DMS153 (cell line): ENCODE measurements at places on chromosomes 2 and 18.

DNA sequence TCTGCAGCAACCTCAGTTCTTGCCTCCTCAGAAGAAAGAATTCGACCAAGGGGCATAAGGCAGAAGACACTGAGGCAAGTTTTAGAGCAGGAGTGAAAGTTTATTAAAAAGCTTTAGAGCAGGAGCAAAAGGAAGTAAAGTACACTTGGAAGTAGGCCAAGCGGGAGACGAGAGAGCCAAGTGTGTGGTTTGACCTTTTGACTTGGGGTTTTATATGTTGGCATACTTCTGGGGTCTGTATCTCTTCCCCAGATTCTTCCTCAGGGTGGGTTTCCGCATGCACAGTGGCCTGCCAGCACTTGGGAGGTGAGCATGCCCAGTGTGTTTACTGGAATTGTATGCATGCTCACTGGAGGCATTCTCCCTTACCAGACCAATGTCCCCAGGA, 59.3 kb upstream of the ANKRD44 start:
- DNase-seq = no peak

DNA sequence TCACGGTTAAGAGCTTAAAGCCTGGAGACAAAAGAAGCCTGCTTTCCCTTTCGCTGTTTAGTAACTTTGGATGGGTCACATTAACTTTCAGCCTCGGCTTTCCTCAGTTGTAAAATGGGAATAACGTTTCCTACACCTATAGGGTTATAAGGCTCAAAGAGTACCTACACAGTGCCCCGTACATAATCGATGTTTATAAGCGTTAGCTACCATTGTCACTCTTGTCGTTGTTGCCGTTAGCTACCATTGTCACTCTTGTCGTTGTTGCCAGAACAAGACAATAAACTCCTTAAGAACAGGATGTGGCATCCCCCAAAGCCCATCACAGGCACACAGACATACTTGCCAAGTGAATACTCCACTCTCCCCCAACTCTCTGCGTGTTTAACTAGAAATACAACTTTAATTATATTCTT, 901 bp upstream of the MFSD6 start:
- peak; percentile 60 for DNase-seq

- no peak for DNase-seq
These were observed 155.3 kb downstream of the RTP5 start for GRCh38 chr2:242024751-242025355.

DNA sequence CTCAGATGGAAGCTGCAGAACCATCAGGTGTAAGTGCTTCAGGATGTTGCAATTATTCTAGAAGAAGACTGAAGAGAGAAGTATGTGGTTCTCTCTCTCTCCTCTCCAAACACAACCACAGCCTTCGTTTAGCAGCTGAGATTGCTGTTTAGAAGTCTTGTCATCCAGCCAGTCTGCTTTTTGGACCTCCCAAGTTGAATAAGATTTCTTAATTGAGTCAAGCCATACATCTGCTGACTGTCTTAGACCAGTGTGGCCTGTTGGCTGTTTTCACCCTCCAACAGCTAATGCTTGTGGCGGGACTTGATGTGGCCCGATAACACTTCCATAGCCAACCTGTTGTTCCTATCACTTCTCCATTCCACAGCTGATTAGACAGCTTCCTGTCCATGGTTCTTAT, 91.3 kb upstream of the TMEM17 start:
- DNase-seq = no peak

GRCh38 chr2:36380624-36381481, 25.3 kb downstream of the CRIM1 start:
- no peak for DNase-seq

GRCh38 chr2:24432121-24432520, 58.9 kb upstream of the NCOA1 start:
- DNase-seq = no peak

GRCh38 chr2:120441351-120441700, 95.4 kb downstream of the INHBB start:
- DNase-seq = no peak

DNA sequence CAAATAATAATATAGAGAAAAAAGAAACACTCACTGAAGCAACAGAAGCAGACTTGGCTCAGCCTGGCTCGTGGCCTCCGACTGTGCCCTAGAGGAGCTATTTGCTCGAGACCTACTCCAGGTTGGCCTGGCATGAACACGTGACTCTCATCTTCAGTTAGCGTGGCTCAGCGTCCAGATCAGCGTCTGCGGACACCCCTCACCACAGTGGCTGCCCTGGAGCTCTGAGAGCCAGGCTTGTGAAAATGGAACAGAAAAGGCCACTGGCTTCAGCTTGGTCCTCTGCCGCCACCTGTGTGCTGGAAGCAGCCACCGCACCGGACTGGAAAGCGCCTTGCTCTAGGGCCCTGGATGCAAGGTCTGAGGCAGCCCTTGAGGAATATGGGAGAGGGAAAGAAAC, 1184.0 kb upstream of the GYPC start:
- DNase-seq = no peak

DNA sequence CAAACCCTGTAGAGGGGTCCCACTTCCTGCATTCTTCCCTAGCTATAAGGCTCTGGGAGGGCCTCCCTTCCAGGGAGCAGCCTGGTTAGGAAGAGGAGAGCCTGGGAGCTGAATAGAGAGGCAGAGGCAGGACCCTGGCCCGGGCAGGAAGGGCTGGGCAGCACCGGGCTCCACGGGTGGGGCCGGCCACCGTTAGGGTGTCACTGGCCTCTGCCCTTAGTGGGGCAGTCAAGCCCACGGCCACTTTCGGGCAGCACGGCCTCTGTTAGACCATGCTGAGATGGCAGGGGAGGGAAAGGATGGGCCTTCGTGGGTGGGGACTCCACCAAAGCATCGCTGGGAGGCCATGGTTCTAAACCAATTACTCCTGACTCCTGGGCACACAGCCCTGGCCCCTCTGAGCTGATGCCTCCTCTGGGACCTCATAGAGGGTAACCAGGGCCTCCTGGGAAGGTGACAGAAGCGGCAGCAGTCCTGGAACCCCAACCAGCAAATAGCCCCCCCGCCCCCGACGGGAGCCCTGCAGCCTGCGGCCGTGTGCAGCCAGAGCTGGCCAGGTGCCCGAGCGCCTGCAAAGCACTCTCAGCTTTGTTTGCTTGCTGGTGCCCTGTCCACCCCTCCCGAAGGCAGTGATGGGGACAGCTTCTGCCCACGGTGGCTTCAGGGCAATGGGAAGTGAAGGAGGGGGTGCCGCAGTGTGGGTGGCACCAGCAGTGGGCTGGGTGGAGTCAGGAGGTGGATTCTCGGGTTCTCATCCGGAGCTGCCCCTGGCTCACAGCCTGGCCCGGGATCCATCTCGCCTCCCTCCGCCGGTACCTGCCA, 16.3 kb upstream of the HPCAL1 start:
- peak; percentile 77 for DNase-seq

DNA sequence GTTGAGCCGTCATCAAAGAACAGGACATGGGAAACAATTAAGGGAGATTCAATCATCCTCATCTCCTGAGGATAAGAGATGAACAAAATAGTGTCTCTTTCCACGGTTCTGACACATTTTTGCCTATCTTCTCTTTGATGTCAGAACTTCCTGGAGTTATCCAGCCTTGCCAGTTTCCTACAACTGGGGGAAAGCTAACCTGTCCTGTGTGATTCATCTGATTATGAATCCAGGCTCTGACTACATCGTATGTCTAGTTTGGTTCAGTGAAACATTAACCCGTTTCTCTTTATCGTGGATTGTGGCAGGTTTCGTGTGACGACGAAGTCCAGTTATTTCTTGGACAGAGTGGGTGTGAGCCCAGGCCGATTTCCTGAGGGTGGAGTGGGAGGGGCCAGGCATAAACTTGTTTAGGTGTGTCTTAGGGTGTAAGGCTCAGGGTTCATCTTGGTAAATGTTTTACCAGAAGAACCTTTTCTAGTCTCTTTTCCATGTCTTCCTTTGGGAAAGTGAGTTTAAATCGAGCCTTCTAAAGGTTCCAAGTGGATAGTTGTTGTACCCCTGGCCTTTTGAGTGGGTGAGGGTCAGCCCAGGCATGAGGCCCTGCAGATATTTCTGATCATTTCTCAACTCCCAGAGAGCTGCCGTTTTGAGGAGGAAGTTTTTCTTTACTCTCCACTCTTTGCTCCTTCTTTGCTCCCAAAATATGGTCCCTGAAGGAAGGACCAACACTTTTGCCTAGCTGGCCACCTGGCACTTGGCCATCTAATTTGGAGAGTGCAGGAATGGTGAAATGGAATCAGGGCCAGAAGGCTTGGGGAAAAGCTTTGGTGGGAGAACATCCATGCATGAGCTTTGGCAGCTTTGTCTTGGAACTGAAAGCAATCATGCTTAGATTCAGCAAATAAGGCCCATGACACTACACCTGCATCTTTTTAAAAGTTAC, 50.4 kb upstream of the FZD5 start:
- no peak for DNase-seq

DNA sequence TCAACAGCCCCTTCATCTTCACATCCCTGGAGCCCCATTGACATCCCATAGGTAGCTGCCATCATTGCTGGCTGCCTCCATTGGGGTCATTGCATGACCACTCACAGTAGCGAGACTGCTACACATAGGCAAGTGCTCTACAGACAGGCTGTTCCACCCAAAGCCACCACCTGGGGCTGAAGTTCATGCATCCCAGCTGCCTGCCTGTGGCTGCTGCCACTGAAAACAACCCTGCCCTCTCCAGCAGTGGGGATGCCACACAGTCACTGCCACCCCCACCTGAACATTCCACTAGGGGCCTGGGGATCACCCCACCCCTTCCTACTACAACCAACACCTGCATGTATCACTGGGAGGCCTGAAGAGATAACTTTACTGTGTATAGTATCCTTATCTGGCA, 59.5 kb upstream of the CTAGE1 start:
- no peak for DNase-seq

GRCh38 chr18:6362559-6363129, 52.1 kb downstream of the L3MBTL4 start:
- DNase-seq = no peak

GRCh38 chr2:54946220-54946805, 103.9 kb downstream of the RTN4 start:
- DNase-seq = no peak

DNA sequence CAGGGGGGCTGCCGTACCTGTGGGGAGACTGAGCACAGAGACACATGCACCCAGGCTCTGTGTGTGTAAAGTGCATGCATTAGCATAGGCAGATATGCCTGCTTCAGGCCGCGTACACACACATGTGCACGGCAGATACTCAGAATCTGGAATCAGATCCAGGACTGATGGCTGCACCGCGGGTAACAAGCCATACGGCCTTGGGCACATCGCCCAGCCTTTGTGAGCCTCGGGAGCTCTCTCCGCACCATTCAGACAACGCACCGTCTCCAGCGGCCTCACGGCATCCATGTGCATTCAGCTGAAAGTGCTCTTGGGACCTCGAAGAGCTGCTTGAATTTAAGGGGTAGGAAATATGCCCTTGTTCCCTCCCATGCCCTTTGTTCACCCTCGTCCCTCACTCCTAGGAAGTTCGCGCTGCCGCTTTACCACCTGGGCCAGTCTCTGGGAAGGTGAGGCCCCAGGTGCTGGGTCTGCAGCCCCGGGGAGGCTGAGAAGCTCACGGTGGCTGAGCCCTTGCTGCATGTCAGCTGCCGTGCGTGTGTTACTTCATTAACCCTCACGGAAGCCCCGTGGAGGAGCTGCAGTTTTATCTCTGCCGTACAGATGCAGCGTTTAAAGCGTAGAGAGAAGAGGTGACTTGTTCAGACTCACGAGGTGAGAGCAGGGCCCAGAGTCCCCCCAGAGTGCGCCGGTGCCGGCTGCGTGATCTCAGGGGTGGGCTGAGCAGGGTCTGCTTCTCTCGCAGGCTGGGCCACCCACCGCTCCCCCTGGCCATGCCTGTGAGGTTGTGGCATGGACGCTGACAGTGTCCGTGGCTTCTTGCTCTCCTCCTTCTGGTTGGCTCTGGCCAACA, 377.7 kb upstream of the MYT1L start:
- DNase-seq = peak; percentile 24

DNA sequence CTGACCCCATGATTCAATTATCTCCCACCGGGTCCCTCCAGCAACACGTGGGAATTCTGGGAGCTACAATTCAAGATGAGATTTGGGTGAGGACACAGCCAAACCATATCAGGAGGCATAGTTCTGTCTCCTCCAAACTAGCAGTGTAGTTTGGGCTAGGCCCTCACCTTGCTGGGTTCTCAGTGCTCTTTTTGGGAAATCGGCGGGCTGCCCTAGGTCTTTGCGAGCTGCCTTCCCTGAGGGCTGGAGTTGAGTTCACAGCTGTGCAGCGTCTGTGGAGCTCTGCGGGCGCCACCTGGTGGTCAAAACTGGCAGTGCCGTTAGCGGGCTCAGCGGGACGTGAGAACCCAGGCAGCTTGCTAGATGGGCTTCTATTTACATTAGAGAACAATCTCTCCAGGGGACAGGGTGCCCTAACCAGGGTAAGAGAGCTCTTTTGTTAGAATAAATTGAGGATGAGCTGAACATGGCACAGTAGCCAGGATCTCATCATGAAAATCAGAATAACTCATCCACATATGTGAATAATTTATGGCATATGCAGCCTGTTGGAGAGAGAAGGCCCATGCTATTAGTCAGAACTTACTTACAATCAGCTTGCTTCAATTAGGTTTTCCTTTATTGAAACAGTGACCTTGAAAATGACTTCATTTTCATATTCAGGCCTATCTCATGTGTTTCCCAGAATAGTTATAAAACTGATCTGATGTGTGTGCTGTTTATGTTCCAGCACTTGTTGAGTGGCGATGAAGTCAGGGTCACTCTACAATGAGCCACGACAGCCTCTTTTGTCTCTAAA, 27.4 kb upstream of the YES1 start:
- DNase-seq = peak; percentile 20

DNA sequence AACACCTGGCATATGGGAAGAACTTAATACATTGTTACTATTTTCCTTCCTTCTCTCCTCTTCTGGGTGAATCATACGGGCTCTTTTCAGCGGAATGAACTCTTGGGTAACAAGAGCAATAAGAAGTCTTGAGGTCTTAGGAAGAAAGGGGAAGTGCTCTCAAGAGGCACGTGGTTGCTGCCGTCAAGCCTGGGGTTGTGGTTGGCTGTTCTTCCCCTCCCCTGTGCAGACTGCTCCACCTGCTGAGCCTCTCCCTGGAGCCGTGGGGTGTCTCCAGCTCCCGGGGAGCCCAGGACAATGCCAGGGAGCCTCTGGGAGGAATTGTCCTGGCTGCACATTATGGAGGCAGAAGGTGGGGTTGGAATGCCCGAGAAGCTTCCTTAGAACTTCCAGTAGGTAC, 19.4 kb downstream of the TOGARAM2 start:
- DNase-seq = no peak

DNA sequence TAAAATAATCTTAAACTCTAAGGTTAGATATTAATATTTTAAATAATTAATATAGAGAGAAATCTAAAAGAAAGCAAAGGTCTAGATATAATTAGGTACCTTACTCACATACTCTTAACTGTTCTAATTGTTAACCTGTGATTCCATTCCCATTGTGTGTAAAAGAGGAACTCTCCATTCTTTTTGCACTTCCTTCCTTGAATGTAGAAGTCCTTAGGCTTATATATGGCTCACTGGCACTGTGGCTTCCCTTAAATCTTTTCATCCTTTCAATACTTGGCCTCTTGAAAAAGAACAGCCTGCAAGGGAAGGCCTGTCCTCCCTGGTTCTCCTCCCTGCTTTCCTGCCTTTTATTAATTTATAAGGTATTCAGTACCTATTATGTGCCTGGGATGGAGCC, 182.8 kb upstream of the FOSL2 start:
- no peak for DNase-seq

- no peak for DNase-seq
These were observed 68.9 kb upstream of the CELF4 start for GRCh38 chr18:37634516-37634915.
